ENCODE measurements at places on chromosomes 3 and 15. TPM values are rescaled to one million over a fixed set of nuclear protein-coding genes. Genes with fewer than 3 reads are reported as not detected.

The MORC1 gene
- total RNA-seq: 0.12 TPM

DNA sequence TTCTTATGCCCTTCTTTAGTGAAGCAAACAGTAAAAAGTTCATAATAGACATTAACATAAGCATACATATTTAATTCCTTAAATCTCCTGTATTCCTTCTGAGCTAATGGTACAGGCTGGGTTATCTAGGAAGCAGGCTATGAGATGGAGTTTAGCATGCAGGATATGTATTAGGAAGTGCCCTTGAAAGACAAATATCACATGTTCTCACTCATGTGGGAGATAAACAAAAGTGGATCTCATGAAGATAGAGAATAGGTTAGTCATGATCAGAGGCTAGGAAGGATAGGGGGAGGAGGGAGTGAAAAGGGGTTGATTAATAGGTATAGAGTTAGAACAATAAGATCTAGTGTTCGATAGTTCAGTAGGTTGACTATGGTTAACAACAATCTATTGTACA, 105.4 kb downstream of the CLASP2 start:
- DNase-seq: no peak

DNA sequence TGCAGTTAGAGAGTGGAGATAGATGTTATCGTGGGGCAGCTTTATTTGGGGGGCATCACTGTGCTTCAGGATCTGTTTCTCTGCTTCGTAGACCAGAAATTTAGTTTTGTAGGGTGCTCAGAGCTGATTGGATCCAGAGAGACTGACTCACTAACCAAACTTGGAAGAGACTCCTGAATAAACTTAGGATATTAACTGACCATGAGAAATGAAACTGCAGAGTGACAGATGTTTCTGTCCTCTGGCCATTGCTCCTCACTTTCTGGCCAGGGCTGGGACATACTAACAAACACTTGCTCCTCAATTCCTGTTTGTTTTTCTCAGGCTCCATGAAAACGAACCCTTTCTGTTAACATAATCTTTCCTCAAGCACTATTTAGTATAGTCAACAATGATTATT, 4.3 kb downstream of the ZNF592 start:
- no peak for DNase-seq

The MEX3B gene
- total RNA-seq: 0.48 TPM

The RPL4 gene
- 2,229 TPM for total RNA-seq

DNA sequence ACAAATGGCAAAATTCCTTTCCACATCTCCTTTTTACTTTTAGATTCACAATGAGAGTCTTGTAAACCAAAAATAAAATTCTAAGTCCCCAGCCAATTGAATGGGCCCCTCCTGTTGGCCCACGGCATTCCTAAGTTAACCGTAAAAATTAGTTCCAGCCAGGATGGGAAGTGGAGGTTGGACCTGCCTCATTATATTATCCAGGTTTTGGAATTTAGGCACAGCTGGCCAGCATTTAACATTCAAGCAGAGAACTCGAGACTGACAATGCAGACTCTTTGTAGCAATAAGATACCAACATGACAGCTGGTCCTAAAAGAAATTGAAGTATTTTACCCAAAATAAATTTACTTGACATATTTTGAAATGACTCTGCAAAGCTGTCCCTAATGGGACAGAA, 321.0 kb upstream of the NAALADL2 start:
- DNase-seq: no peak

- no peak for DNase-seq
Observed at GRCh38 chr3:124878561-124879336, 8.4 kb downstream of the ITGB5 start.

DNA sequence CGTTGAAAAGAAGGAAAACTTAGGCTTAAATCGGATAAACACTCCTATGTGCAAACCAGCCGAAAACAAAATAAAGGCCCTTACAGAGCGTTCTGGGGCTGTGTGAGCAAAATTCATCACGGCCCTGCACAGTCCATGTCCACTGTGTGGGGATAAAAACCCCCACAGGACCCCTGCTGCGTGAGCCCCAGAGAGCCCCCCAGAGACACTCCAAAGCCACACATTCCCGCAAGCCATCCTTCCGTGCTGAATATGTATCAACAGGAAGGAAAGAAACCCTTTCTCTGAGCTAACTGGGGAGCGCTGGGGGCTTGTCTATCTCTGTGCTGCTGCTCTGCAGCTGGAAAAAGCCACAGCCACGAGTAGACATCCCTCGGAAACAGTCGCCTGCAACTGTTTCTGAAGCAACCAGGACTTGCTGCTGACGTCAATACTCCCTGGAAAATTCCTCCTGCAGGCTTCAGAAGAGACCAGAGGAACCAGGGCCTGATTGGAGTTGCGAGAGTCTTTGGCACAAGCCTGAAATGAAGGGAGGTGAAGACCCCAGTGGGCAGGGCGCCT, 72.7 kb downstream of the NUP210 start:
- no peak for DNase-seq

DNA sequence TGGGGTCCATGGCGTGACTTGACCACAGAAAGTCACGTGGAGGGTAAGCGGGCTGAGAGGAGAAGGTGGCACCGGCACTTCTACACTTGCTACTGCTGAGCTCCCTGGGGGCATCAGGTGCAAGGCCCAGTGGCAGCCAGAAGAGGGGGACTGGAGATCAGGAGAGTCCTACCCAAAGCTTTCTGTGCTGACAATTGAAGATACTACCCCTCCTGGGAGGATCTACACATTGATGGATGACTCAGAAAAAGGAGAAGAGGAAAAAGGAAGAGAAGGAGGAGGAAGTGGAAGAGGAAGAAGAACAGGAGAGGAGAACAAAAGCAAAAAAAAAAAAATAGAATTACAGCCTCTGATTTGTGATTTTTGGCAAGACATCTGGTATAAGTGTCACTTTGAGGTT, 41.2 kb downstream of the MYO5C start:
- DNase-seq: no peak

DNA sequence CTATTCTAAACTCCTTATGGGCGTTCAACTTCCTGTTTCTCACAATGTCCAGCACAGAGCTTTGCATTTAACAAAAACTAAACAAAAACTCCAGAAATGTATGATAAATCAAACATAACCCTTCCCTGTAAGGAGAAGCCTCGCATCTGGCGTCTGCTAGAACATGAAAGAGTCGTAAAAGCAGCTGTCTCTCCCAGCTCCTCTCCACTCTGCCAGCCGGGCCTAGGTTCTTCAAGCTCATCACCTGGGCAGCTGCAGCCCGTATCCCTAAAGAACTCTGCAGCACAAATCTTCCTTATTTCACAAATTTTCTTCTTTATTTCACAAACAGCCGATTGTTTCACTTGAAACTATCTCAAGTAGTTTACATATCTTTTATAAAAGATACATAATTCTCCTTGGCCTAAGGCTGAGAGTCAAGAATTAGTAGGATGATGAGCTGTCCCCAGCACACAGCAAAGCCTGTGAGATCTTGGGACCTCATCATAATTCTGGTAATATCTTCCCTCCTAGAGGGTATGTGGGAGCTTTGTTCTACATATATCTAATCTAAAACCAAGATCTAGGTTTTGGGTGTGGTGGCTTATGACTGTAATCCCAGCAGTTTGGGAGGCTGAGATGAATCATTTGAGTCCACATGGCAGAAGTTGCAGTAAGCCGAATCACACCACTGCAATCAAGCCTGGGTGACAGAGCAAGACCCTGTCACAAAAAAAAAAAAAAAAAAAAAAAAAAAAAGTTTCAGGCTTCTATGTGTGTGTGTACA, 35.3 kb downstream of the ANXA2 start:
- no peak for DNase-seq

- no peak for DNase-seq
Observed at GRCh38 chr15:40289140-40289775, 6.4 kb upstream of the ANKRD63 start.
